ENCODE measurements at places on chromosomes 5 and 9.
A peak's percentile ranks its signal among the peaks of the same experiment; 100 is the strongest.

DNA sequence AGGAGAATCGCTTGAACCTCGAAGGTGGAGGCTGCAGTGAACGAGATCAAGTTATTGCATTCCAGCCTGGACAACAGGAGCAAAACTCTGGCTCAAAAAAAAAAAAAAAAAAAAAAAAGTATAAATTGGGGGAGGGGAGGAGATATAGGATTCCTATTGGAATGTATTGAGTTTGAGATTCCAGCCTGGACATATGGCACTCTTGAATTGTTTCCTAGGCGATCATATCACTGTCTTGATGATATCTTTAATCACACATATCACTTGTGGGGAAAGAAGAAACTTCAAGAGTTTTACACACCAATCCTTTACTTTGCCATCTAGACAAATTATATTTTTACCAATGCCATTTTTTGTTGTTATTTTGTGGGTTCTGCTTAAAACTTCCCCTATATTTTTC is 42.4 kb downstream of the TMC1 start:
- DNase-seq, result no peak

GRCh38 chr5:79301046-79301712 is 65.2 kb downstream of the JMY start:
- DNase-seq, result no peak

DNA sequence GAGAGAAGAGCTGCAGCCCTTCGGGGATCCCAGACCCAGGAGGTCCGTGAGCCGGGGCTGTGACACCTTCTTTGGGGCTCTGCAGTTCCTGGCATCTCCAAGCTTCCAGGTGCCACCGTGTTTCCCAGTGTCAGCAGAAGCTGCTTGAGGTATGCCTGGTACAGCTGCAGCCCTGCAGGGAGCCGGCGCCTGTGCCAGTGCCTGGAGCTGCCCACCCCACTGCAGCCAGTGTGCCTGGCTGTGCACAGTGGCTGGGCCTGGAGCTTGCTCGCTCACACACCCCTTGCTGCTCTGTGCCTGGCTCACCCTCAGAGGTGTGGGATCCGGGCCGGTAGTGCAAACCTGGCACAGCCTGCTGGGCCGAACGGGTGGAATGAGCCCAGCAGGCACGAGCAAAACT is 65.5 kb downstream of the NACC2 start:
- no peak for DNase-seq

DNA sequence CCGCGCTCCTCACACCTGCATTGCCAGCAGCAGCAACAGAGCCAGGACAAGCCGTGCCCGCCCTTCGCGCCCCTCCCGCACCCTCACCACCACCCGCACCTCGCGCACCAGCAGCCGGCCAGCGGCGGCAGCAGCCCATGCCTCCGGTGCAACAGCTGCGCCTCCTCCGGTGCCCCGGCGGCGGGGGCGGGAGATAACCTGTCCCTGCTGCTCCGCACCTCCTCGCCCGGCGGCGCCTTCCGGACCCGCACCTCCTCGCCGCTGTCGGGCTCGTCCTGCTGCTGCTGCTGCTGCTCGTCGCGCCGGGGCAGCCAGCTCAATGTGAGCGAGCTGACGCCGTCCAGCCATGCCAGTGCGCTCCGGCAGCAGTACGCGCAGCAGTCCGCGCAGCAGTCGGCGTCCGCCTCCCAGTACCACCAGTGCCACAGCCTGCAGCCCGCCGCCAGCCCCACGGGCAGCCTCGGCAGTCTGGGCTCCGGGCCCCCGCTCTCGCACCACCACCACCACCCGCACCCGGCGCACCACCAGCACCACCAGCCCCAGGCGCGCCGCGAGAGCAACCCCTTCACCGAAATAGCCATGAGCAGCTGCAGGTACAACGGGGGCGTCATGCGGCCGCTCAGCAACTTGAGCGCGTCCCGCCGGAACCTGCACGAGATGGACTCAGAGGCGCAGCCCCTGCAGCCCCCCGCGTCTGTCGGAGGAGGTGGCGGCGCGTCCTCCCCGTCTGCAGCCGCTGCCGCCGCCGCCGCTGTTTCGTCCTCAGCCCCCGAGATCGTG is 517 bp downstream of the KCNN2 start:
- peak; percentile 14 for DNase-seq

GRCh38 chr5:176180339-176180738 is 57.9 kb upstream of the SIMC1 start:
- no peak for DNase-seq

DNA sequence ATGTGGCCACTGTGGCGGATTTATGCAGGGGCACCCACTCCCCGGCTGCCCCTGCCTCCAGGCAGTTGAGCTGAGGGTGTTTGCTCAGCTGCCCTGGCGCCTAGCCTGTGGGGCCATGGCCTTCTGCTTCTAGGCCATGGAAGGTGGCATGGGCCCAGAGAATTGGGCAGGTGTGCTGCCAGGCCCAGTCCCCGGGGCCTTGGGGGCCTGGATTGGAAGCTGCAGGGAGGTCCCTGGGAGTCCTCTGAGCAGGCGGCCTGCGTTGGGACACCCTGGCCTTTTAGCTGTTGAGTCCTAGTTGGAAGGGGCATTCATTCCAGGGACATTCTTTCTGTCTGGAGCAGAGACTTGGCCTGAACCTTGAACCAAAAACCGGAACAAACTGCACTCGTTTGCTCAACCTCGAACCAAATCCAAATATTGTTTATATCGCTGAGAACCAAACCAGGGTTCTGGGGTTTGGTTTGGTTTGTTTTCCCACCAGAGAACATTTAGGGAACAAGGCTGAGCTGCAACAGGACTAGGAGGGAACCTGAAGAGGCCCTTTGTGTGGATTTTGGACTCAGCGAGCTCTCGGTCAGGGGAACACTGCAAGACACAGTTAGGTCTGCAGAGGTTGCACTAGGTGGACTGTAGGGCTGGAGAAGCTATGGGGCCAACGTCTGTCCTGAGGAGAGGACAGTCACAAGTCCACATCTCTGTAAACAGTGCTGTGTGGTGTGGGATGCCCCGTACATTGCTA is 116.8 kb downstream of the BOD1 start:
- no peak for DNase-seq

- DNase-seq, result no peak
Observed at GRCh38 chr5:16740066-16740810, 123.4 kb upstream of the RETREG1 start.

GRCh38 chr9:6014670-6015270 is 654 bp downstream of the RANBP6 start:
- no peak for DNase-seq

DNA sequence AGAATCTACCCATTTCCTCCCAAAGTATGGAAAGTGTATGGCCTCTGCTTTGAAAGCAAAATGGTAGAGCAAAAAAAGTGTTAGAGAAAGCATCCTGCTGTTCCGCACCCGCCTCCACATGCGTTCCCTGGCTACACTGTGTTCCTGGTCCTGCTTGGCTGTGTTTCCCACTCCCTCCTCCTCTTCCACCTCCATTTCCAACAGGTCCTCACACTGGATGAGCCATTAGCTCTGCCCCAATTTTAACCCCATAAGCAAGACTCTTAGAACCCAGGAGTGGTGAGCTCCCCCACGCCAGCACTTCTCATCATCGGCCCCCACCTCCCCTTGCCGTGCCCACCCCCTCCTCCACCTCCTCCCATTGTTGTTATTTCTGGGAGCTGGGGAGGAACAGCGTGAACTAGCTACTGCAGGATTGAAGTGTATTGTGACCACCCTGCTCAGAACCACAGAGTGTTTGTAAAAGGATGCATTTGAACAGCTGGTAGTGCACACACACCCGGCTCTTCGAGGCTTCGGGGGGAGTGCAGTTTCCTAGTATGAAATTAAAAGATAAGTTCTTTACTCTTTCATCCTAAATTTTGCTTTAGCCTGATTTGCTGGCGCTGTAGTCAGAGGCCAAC is 120.0 kb downstream of the PDZD2 start:
- DNase-seq, result no peak

DNA sequence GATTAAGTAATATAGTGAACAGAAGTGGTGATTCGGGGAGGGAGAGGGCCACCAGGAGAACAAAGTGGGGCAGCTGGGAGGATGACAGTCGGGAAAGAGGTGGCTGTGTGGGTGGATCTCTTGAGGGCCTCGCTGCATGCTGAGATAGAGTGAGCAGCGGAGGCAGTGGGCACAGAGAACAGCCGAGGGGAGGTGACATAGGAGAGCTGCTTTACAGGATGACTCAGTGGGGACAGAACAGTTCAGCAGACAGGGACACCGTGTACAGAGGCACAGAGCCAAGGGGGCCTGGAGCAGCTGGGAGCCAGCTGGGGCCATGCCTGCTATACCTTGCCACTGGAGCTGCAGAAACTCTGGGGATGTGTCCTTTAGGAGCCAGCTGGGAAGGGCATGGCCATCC is 273.9 kb downstream of the GADD45G start:
- DNase-seq, result no peak

GRCh38 chr5:140106805-140107311 is 7.1 kb upstream of the PURA start:
- no peak for DNase-seq

- DNase-seq, result no peak
Observed at GRCh38 chr5:170843870-170844269, 17.9 kb upstream of the RANBP17 start.

DNA sequence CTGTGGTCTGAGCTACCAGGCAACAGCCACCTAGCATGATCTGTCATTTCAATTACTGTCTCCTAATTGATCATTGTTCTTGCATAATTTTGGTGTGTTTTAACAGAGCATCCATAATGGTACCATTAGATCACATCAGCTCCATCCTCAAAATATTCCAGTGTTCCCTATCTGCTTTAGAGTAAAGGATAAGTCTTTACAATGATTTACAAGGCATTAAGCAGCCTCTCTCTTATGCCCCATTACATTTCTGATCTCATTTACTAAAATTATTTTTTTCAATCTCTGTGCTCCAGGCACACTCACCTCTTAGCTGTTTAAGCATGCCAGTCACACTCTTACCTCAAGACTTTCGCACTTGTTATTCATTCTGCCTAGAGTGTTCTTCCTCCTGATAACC is 389.9 kb upstream of the PTPRD start:
- DNase-seq, result no peak

- DNase-seq, result no peak
Observed at GRCh38 chr9:21993007-21993406, 1.2 kb downstream of the CDKN2A start.

GRCh38 chr9:134433909-134434882 is 107.9 kb downstream of the RXRA start:
- DNase-seq, result no peak

All from GM10248 (cell line).